ENCODE measurements at places on chromosomes 16 and 17.

DNA sequence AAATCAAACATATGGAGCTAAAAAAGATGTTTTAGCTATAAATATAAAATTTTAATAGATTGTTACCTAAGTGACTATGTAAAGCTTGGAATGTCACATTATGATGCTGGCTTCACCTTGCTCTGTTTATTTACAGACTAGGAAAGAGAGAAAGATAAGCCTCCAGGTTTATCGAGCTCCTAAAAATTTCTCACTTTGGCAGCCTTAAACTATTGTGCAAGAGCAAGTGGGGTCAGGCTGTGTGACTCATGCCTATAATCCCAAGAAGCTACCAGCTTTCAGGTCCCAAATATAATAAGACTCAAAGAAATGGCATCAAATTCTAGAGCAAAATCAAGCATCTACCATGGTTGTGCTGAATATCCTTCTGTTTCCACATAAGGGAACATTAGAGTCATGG, 34.3 kb upstream of the PRSS54 start:
- DNase-seq = no peak

- no peak for DNase-seq
Observed at GRCh38 chr17:39284685-39285084, 58.9 kb upstream of the STAC2 start.

DNA sequence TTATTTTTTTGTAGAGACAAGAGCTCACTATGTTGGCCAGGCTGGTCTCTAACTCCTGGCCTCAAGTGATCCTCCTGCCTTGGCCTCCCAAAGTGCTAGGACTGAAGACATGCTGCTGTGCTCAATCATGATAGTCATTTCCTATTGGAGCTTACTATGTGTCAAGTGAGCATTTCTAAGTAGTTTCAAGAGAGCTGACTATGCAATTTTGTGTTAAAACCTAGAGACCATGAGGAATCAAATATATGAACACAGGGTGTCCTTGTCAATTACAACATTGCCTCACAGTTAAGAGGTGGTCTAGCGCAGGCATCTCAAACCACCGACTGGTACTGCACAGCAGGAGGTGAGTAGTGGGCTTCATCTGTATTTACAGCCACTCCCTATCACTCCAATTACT, 37.8 kb downstream of the MYH11 start:
- no peak for DNase-seq

DNA sequence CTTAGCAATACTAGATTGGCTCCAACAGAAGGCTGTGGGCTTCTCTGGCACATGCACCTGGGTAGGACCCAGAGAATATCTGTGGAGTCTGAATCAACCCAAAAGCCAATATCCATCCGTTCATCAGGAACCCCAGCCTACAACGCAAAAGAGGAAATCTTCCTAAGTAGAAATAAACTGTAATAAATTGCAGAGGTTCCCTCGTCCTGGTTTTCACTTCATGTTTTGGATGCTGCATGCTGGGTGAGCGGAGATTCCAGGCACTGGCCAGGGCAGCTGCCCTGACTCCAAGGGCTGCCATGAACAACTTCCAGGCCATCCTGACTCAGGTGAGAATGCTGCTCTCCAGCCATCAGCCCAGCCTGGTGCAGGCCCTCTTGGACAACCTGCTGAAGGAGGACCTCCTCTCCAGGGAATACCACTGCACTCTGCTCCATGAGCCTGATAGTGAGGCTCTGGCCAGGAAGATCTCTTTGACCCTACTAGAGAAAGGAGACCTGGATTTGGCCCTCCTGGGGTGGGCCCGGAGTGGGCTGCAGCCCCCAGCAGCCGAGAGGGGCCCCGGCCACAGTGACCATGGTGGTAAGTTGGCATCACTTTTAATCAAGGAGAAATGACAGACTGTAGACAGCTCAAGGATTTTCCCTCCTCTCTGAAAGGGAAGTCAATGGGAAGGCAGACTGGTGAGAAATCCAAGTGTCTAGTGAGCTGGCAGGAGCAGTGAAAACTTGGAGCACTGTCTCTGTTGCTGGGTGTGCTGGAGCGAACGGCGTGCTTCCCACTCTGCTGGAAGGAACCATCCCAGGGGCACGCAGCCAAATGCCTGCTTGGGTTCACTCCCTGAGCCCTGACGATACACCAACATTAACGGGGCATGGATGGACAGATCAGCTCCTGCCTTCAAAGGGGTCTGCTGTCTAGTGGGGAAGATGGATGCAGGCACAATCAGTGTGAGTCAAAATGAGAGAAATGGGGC, 10.7 kb upstream of the CIITA start:
- DNase-seq = peak; percentile 39

DNA sequence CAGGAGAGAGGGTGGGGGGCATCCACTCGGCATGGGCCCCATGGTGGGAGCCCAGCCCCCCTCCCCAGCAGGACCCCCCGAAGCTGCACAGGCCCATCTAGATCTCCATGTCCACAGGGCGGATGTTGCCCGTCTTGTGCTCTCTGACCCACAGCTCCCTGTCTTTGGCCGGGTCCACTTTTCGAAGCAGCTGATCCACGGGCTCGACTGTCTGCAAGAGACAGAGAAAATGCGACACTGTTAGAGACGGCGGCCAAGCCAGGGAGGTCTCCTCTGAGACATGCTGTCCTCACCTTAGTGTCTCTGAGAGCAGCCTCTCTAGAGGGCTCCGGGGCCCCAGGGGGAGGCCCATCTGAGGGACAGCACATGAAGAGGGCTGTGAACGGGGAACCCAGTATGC, 12.1 kb upstream of the RCVRN start:
- no peak for DNase-seq

DNA sequence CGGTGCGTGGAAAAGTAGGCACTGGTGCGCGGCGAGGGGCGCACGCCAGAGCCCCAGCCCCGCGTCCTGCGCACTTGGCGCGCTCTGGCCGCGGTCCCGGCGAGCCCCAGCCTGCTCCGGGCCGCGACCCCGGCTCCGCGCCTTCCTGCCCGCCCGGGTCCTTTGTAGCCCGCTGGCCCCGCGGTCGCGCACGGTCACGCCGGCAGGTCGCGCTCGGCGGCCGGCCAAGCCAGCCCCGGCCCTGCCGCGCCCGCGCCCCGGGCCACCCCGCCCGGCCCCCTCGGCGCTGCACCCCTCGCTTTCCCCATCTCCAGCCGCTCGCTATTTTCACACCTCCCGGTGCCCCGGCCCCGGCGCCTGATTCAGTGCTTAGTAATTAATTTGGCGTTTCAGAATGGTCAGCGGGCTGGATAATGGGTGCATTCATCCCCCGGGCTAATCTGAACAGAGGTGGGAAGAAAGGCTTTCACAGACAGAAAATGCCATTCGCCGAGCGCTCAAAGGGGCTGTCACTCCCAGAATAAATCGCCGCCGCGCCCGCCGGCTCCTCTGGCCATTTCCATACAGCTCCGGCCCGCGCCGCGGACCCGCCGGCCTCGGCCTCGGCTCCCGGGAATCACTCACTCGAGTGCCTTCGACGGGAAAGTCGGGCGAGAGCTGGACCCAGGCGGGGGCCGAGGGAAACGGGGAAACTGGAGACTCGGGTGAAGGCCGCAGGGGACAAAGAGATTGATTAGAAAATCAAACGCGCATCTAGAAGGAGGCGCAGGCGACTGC, 17.8 kb upstream of the NTN1 start:
- DNase-seq = no peak

GRCh38 chr17:75754378-75755204, 10.4 kb downstream of the GALK1 start:
- peak; percentile 37 for DNase-seq

GRCh38 chr16:24538756-24539294, 541 bp upstream of the RBBP6 start:
- DNase-seq = peak; percentile 62

GRCh38 chr17:36951084-36951789, 2.5 kb downstream of the AATF start:
- DNase-seq = no peak

DNA sequence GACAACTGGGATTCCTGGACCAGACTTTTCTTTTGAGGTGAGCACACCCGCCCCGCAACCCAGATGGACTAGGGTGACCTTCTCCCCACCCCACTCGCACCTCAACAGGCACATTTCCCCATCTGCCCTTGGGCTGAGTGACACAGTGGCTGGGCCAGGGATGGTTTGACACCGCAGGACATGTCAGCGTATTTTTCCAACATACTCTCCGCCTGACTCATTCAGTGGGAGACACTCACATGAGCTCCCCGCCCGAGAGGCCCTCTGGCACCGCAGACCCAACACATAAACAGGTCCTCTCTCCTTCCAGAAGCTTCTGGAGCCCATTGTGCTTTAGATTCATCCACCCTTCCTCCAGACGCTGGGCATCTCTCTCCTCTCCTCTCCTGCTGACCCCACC, 69.4 kb downstream of the ZDHHC7 start:
- no peak for DNase-seq

DNA sequence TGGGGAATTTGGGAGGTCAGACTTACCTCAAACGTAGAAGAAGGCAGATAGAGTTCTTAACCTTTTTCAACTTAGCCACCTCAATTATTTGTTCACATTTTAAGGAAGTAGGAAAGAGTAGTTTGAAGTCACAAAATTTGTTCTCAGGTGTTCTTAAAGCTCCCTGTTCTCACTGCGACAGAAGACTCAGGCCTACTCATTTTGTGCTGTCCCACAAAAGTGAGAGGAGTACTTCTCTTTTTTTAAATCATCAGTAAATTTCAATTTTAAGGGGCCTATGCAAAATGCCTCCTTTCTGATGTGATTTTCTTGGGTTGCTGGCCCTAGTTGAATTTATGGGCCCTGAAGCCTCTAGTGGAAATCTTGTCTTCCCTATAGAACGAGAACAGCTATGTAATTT, 133.4 kb downstream of the MAP2K6 start:
- DNase-seq = no peak

GRCh38 chr17:31251970-31252328, 45.1 kb downstream of the OMG start:
- no peak for DNase-seq

- no peak for DNase-seq
Observed at GRCh38 chr16:79717333-79718137, 117.0 kb upstream of the MAF start.

- DNase-seq = no peak
Observed at GRCh38 chr17:62101090-62101489, 36.0 kb upstream of the MED13 start.

DNA sequence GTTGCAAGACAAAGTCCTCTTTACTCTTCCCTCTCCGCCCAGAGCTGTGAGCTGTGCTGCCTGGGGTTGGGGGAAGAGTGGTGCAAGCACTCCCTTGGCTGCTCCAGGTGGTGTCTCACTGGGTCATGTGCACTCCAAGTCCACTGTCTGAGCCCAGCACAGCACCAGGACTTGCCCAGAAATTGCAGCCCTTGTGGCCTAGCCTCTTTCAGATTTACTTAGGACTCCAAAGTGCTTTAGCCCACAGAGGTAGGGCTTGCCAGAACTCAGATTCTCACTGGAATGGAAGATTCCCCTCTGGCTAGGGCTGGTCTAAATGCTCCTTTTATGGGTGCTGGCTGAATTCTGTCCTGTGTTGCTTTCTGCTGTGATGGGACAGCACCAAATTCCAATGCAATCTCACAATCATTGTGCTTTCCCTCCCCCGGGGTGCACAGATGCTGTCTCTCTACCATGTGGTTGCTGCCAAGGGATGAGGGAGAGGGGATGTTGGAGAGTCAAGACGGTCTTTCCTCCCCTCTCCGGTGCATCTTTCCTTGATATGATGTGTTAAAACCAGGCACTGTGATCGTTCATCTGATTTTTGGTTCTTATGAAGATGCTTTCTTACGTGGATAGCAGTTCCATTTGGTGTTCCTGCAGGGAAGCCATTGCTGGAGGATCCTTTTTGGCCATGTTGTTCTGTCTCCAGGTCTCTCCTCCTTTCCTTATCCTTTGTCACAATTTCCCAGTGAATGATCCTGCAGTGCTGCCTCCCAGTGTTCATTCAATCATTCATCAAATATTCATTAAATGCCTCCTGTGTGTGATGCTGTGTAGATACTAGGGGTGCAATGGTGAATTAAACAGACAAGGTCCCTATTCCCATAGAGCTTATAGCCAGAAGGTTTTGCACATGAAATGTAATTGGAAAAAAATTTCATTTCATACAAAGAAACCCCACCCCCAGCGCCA, 216.3 kb downstream of the SPECC1 start:
- DNase-seq = no peak

- DNase-seq = no peak
Observed at GRCh38 chr16:77669057-77669456, 53.3 kb upstream of the NUDT7 start.

- no peak for DNase-seq
Observed at GRCh38 chr17:79657861-79658810, 47.3 kb upstream of the RBFOX3 start.

Data from inflammatory macrophage treated with lipopolysaccharide for 4 hours (primary cell).